ENCODE measurements at places on chromosomes 4 and X.

DNA sequence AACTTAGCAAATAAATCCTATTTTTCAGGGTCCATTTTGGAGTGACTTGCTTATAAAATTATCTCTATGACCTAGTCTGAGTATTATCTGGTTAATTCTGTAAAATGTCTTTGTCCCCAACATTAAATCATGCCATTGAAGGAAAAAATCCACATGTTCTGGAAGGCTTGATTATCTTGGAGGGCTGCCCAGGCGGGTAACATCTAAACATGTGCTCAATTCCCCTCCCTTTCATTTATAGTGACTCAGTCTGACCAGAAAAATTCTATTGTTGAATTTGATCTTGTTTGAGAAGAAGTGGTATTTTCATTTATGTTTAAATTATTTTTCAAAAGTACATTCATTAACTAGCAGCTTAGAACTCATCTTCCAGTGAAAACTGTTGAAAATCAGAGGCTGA is 55.4 kb upstream of the SLC10A7 start:
- no peak for DNase-seq

DNA sequence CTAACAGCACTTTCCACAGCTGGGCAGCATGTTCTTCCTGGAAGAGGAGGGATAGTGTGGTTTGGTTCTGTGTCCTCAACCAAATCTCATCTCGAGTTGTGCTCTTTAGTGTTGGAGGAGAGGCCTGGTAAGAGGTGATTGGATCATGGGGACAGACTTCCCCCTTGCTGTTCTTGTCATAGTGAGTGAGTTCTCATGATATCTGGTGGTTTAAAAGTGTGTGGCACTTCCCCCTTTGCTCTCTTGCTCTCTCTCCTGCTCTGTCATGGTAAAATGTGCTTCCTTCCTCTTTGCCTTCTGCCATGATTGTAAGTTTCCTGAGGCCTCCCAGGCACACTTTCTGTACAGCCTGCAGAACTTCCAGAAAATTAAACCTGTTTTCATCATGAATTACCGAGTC is 133.7 kb upstream of the NDP start:
- DNase-seq, result no peak

- no peak for DNase-seq
Measured at GRCh38 chr4:94801016-94801415, 43.3 kb downstream of the BMPR1B start.

DNA sequence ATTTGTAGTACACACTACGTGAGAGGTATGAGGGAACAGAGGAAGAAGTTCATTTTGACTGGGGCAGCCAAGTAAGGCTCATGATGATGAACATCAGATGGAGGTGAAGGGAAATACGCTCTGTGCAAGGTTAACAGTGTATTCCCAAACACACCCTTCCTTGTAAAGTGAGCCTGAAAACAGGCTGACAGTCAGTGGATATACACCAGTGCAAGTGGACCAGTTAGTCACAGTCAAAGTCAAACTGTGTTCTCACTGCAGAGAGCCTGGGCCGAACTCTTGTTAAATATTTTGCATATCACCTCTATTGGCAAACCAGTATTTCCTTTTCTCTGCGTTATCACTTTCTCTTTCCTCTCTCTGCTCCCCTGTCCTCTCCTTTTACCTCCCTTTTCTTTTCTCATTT is 23.4 kb upstream of the RHOH start:
- no peak for DNase-seq

DNA sequence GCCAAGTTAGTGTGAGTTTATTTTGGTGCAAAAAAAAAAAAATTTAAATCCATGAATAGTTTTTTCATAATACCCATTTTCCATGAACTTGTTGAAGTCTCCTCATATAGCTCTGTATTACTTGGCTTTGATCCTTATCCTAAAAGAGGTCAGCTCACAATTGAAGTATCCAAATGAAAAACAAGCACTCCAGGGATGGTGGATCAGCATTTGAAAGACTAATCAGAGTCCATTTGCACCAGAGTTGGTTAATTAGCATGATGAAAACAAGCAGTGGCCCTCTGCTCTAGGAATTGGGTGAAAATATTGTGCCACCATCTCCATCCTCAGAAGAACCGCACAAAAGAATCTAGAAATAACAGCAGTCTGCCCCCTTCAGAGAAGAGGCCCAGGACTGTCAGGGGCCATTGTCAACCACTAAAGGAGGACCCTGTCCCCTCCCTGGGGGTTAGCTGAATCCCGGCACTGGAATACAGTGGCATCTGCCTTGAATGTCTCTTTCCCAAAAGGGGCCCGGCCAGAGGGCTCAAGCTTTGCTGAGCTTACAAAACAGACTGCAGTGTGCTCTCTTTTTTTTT is 24.7 kb downstream of the SH3KBP1 start:
- DNase-seq, result no peak

DNA sequence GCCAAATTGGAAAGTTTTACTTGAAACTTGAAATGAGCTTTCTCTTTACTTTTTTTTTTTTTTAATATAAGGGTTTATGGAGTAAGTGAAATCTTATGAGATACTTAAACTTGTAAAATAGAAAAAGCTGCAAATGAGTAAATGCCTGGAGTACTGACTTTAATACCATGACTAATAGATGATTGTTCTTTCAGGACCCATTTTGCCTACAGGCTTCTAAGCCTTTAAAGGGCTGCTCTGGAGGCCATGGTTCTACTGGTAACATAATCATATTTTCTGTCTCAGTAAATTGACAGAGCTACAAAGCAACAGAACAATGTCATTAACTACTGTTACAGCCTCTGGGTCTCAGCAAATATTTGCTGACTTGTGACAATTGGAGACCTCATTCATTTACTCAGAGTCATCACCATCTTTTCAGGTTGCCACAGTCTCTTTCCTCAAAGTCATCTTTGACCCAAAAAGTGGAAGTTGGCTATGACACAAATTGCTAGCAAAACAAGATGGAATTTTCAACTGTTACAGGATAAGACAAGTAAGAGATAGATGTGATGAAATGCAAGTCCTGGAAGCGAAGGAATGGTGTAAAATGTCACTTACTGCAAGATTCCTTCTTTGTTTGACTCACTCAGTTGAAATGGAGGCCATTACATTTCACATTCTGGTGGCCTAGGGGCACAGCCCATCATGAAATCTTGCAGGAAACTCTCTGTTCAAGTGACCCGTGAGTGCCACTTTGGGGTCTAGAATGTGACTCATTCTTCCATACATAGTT is 132.7 kb downstream of the BTC start:
- DNase-seq, result no peak

- no peak for DNase-seq
Measured at GRCh38 chrX:41921492-41922430, 1.6 kb downstream of the CASK start.

DNA sequence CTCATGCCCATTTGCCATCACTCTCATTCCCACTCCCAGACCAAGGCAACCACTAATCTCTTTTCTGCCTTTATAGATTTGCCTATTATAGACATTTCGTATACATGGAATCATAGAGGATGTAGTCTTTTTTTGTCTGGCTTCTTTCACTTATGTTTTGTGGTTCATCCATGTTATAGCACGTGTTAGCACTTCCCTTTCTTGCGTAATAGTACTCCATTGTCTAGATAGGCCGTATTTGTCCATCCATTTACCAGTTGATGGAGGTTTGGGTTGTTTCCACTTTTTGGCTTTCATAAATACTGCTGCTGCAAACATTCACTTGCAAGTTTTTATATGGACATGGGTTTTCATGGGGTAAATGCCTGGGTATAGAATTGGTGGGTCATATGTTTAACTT is 48.4 kb downstream of the KIF4A start:
- no peak for DNase-seq

DNA sequence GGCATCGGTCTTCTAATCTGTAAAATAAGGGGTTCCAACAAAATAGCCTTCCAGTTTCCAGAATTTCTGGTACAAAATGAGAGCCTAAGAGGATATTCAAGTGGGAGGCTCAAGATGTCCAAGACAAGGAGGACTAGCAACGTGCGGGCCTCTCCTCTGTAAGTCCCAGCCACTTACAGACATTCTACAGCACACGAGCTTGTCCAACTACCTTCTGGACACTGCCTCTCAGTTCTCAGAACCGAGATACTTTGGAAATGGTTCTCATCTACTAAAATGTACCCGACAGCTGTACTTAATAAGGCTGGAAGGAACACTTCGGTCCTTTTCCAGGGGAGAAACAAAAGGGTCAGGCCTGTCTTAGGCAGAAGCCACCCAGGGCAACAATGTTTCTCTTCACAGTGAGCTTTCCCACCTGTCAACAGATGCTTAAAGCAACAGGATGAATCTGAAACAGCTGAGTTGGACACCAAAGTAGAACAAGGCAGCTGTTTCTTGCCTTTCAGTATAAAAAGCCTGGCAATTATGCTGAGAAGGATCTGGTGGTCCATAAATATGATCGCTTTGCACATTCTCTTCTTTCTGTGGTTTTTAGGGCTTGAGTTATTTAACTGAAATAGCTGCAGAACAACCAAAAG is 127.0 kb downstream of the HS6ST2 start:
- DNase-seq, result no peak

DNA sequence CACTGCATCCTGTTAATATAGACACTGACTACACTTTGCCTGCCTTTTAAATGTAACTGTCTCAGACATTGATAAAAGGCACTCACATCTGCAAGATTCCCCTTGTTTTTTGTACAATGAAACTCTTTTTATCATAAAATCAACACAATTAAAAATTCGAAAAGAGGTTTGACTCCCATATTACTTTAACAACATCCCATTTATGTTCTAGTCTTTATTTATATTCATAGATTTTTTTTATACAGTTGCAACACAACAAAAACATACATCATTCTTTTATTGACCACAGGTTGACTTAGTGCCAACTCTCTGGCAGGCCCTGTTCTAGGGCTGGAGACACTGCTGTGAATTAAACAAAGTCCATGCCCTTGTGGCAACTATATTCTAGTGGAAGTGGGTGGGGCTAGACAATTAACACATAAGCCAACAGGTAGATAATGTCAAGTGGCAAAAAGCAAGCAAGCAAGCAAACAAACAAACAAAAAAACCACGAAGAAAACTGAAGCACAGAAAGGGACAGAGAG is 36.8 kb downstream of the ANK2 start:
- DNase-seq, result no peak

- no peak for DNase-seq
Measured at GRCh38 chr4:180809439-180809838, 1433.8 kb upstream of the TENM3 start.

DNA sequence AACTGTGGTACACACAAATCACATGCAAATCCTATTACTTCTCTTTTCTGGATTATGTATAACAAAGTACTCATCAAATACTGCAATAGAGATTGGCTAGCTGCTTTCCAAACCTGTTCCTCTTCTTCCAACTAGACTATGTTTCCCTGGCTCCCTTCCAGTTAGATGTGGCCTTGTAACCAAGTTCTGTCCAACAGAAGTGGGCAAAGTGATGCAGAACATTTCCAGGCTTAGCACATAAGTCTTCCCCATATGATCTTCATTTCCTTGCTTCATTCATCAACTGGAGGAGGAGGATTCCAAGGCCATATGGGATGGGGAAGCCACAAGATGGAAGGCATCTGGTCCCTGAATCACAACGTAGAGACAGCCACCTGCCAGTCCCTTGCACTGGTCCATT is 8.0 kb downstream of the SLC9A7 start:
- DNase-seq, result no peak

DNA sequence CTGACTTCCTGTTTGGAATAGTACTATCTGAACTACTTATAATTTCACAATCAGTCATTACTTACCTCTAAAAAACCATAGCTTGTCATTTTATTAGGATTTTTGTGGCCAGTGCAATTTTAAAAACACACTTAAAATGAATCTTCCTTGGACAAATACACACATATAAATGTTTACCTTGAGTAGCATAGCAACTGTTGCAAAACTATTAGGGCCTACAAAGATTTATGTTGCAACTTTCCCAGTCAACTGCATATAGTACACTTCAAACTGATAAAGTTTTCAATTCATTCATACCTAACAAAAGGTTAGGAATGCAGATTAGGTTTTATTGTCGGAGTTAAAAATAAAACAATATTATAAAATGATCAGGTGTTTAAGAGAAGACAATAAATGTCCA is 193.0 kb downstream of the PDGFC start:
- no peak for DNase-seq

DNA sequence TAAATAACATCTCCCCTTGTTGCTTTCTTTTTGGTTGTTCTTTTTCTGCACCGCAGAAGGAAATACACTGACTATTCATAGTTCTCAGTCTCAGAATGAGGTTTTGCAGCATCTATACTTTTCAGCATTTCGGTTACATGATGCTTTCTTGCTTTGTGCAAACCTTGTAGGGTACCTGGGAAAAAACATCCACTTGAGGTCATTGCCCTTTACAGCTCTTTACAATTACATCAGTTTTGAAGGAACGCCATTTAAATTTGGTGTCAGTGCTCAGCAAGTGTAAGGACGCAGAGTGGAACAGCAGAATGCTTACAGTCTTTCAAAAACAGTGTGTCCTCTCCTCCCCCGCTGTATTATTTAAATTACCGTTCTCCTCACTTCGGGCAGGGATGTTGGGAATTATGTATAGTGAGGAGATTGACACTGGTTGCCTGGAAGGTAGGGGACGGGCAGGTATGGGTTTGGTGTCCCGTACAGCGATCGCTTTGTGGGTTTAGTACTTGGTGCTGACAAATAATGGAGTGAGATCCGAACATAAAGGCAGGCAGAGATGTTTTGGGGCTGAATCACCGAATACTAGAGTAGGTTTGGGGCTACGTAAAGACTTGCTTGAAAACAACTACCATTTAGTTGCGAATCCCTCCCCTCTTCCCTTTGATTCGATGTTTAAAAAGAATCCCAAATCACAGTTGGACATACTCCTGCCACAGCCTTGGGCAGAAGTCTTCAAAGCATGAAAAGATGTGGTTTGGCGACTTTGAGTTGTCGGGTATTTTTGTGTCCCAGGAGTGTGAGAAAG is 2.0 kb upstream of the NKX3-2 start:
- no peak for DNase-seq

DNA sequence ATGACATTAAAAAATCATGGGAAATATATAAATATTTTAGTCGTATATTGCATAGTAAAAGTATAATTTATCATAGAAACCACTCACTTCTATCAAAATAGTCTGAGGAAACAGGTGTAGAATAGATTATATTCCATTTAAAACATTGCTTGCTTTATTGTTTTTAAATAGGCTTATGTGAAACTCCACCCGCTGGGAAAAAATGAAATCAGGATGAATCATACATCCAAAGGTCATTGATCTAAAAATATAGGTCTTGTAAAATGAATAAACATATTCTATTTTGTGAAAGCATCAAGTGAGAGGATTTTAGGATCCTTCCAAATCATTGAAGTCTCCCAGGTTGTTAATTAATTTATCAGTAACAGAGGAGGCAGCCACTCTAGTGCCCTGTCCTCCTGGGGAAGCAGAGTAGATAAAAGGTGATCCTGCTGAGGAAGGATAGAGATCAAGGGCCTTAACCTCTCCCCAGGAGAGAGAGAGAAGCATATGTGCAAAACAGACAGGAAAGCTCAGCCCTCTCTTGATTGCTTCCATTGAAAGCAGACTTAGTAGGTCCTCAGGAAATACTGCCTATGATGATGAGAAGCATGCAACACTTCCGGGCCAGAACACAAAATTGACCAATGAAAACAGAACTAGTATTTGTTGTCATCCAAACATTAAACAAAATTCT is 96.8 kb upstream of the MAP9 start:
- DNase-seq, result no peak

Data from stimulated activated CD4-positive, alpha-beta T cell treated with anti-CD3 and anti-CD28 coated beads, TNF-alpha, amount 100 ng/mL, for 48 hours (primary cell).